ENCODE measurements at places on chromosomes 1 and 21.

- no peak for DNase-seq
Observed at GRCh38 chr1:151945725-151946722, 36.7 kb upstream of the THEM4 start.

DNA sequence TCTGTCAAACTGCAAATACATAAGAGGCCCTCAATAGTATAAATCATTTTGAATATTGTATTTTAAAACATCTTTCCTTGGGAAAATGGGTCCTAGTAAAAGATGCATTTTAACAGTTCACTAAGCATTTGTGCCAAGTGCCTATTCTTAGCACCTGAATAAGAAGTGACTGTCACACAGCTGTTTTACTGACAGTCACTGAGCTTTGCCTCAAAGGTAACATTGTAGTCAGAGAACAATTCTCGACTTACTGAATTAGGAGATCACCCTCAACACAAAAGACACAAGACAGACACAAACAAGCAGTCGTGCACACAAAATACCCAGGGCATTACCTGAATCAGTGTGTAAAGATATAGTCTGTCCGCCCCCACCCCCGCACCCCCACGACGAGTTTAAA, 408 bp downstream of the ESRRG start:
- DNase-seq, result no peak

GRCh38 chr21:34523019-34523555, 11.1 kb upstream of the KCNE1 start:
- DNase-seq, result no peak

GRCh38 chr1:234604495-234605398, 5.2 kb downstream of the IRF2BP2 start:
- DNase-seq, result no peak

DNA sequence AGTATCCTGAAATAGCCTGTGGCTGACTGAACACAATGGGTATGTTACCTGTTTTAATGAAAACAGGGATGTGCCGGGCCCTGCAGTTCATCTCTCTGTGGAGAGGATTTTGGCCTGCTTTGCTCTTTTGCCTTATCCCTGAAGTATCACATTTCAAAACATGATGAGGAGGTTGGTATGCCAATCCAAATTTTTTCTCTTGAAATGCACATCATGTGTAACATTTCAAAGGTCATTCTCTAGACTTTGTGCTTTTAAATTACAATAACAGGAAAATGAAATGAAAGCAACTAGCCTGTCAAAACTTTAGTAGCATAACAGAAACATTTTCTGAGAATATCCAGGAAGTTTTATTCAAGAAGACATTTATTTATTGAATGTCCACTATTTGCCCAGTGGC, 118.9 kb downstream of the SLC44A5 start:
- no peak for DNase-seq

- DNase-seq, result no peak
Observed at GRCh38 chr1:40122855-40123254, 25.8 kb upstream of the PPT1 start.

GRCh38 chr21:23822760-23823159, 1784.5 kb downstream of the MRPL39 start:
- DNase-seq, result no peak

DNA sequence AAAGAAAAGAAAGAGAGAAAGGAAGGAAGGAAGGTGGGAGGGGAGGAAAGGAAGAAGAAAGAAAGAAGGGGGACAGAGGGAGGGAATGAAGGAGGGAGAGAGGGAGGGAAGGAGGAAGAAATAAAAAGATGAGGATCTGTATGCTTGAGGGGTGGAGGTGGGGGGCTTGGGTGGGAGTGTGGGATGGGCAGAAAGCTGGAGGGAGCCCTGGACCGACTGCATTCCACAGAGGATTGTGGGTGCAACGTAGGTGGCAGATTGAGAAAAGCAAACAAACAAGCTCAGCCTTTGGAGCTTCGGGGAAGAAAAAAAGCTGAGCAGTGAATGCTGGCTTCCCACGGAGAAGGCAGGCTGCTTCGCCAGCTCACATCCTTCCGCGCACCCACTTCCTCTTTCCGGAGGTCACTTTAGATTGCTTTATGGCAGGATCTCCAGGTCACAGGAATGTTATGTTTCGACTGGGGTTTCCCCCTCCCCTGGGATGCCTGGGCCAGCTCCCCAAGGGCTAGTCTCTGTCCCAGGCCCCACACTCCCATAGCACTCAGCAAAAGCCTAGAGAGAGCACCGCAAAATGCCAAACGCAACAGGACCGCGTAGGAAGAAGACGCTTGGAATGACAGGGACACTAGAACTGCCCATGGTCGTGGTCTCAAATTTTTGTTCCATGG, 20.7 kb upstream of the LGALS8 start:
- no peak for DNase-seq

DNA sequence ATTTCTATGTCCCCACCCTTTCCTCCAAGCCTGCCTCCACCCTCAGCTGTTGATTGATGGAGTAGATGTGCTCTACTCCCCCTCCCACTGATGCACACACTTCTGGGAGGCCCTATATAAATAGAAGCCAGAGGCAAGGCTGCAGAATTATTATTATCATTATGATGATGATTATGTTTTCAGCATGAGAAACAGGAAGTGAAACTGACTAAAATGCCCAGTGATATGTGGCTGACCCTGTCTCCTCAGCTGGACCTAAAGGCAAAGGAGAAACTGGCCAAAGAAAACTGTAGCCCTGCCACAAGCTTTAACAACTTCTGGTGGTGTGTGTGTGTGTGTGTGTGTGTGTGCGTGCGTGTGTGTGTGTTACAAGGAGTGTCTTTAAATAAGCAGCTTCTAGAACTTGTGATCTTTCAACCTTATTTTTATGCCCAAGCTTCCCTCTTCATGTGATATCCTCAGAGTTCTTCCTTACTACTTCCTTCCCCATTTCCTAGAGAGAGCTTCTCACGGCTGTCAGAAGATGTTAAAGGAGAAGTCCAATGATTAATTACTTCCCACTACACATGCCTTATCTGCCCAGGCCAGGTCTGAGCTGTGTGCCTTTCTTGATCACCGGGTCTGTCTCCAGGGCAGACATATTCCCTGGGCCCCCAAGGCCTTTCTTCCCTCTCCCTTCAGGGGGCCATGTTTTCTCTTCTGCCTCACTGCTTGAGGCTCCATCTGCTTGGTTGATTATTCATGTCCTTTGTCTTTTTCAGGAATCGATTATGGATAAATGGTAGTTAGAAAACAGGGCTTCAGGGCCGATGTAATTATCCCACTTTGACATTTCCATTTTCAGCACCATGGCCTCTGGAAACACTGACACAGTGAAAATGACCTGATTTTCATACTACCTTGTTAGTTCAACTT, 11.6 kb upstream of the MAPKAPK2 start:
- no peak for DNase-seq

DNA sequence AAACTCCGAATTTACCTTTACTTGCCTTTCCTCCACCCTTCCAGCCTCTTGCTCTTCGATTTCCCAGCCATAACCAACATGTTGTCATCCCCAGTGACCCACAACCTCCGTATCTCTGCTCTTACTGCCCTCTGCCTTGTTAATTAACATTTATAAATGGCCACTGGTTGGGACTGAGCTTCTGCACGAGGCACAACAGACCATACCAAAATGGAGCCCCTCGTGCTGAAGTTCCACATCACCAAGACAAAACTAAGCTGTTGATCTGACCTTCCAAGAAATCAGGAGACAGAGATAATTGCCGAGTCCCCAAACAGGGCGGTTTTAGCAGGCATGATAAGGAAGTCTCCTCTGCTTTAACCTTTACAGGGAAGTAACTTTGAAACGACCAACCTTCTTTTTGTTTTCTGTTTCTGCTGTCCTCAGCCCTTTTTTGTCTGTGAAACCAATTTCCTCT, 71.9 kb downstream of the NMNAT2 start:
- no peak for DNase-seq

Measured in activated naive CD4-positive, alpha-beta T cell (primary cell).